ENCODE measurements at places on chromosomes 3 and 15.

GRCh38 chr3:50203809-50204803, 965 bp upstream of the SLC38A3 start:
- no peak for DNase-seq

GRCh38 chr3:42526616-42527367, 24.3 kb downstream of the VIPR1 start:
- DNase-seq: no peak

GRCh38 chr15:31268911-31269784, 57.5 kb upstream of the KLF13 start:
- DNase-seq: no peak

DNA sequence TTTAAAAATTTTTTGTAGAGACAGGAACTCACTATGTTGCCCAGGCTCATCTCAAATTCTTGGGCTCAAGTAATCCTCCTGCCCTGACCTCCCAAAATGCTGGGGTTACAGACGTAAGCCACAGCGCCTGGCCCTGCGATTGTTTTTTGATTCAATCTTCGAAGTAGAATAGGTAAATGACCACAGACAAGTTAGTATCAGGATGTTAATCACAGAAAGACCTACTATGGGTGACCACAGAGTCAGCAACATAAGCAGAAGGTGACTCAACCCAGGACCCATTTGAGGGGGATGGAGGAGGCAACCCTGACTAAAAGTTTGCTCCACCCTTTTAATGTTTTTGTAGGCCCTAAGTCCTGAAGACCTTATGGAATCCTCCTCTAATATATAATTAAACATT, 10.0 kb upstream of the USP3 start:
- DNase-seq: no peak

DNA sequence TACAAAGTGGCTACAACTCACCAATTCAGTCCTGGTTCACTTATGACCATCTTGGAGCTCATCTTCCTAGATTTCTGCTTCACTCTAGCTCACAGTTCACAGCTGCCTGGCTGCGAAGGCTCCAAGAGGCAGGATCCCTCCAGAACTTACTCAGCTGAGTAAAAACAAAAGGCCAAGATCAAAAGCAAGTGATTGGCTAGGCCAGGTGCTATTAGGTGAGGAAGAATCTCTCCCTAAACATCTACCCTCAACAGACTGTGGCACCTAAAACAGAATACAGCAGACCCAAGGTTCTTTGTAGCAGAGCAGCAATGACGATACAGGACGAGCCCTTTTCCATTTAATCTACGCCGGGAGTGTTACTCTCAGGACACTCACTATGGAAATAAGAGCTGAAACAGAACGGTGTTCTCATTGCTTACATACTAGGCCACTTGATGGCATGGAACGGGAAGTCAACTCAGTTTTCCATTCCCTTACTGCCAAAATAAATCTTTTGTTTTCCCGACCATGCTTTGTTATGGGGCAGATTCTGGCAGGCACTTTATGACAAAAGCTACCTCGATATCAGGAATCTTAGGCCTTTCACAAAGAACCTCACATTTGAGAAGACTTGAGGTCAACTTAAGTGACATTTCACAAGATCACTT, 901 bp downstream of the ICE2 start:
- DNase-seq: peak; percentile 36

GRCh38 chr3:179738998-179739397, 86.2 kb downstream of the USP13 start:
- no peak for DNase-seq

GRCh38 chr15:89198934-89199333, 22.4 kb downstream of the RLBP1 start:
- DNase-seq: no peak

GRCh38 chr15:64809649-64810496, 15.6 kb downstream of the PIF1 start:
- peak; percentile 59 for DNase-seq

GRCh38 chr3:149215515-149215914, 6.1 kb downstream of the CP start:
- DNase-seq: no peak

DNA sequence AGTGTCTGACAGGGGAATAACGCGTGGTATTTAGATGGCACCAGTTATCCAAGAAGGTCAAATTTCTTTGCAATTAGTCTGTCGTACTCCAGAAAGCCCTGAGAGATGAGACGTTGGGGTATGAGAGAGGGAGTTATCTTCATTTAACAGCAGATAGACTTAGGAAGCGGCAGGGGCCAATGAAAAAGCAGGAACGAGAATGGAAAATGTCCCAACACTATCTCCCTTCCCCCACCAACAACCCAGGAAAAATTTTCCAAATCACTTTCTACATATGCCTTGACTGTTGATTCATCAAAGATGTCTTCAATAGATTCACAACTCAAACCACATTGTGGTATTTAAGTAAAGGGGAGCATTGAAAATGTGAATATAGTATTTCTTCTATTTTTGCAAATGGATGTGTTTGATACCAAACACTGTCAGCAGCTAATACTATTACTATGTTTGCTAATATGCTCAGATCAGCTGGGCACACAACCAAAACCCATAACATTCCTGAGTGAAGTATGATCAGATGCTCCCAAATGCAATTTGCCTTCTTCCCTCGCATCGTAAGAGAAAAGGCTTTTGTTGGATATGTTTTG, 13.3 kb upstream of the GREM1 start:
- no peak for DNase-seq

- no peak for DNase-seq
Observed at GRCh38 chr3:100503448-100503847, 11.0 kb downstream of the TMEM45A start.

DNA sequence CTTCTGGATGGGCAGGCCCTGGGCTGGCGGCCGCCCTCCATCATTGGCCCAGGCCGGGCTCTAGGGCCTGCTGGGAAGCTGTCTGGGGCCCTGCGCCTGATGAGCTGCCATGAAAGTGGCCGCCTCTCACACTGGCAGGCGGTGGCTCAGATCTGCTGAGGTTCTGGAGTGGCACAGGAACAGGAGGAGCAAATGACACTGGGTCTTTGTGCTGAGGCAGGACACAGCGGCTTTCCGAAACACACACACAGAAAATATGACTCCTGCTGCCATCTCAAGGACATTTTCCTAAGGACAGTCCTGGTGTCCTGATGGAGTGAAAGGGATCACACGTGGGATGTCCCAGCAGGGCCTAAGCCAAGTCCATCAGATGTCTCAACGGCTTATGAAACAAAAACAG, 103.5 kb downstream of the NUP210 start:
- no peak for DNase-seq

DNA sequence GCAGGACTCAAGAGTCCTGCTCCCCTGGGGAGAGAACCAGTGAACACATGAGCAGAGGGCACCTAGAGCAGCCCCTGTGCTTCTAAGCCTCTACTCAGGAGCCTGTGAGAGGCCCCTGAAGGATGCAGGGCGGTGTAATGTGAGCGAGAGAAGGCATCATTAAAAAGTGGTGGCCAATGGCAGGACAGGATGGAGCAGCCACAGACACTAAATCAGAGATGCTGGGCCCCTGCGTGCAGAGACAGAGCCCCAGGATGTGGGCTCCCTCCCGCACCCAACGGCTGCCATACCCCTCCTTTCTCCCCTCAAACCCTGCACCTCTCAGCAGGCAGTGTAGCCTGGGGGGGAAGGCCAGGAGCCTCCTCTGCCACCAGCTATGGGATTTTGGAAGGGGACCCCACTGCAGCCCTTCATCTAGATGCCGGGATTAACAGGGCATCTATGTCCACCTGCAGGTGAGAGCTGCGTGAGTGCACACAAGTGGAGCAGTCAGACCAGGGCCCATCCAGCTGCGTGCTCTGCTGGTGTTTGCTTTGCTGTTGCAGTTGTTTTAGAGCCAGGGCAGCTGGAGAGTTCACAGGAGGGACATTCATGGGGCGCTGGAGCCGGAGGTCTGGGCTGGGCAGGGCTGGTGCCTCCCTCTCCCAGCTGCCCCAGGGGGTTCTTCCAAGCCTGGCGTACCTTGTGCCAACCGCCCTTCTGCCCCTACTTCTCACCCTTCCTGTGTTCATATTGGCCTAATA, 5.1 kb upstream of the IQSEC1 start:
- DNase-seq: no peak

DNA sequence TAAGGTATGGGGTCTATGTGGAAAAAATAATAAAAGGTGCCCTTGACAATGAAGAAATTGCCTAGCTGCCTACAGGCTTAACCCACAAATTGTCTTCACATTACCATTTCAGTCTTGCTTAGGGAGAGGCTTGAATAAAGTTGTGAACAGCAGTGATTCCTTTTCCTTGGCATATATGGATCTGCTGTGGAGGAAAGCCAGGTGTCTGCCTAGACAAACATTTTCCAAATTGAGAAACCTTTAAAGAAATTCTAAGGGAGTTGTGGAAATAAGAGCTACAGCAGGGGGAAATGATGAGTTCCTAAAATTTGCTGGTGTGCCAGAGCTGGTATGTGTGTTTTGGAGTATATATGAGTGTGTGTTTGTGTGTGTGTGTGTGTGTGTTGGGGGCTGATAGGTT, 452.1 kb downstream of the NTRK3 start:
- no peak for DNase-seq

- DNase-seq: no peak
Observed at GRCh38 chr15:42233107-42233506, 25.0 kb upstream of the VPS39 start.

- no peak for DNase-seq
Observed at GRCh38 chr3:129252748-129253147, 3.3 kb downstream of the COPG1 start.

DNA sequence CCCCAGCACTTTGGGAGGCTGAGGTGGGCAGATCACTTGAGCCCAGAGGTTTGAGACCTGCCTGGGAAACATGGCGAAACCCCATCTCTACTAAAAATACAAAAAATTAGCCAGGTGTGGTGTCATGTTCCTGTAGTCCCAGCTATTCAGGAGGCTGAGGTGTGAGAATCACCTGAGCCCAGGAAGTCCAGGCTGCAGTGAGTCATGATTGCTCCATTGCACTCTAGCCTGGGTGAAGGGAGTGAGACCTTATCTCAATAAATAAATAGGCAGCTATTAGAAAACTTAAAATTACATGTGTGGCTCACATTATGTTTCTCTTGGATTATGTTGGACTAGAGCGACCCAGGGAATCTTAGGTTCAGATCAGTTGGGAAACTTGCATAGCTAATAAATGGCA, 69.7 kb downstream of the RPLP1 start:
- DNase-seq: no peak

DNA sequence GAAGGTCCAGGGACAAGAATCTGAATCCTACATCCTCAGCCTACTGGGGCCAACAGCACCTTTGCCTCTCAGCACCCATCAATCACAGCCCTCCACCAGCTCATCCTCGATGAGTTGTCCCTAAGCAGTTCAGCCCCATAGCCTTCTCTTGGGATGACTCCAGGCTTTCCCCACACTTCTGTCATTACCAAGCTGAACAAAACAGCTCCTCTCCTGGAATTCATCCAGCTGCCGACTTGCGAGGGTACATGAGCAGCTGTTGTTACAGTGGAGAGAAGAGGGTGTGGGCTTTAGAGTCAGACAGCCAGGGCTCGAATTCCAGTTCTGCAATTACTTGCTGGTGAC, 69.0 kb upstream of the THBS1 start:
- no peak for DNase-seq

DNA sequence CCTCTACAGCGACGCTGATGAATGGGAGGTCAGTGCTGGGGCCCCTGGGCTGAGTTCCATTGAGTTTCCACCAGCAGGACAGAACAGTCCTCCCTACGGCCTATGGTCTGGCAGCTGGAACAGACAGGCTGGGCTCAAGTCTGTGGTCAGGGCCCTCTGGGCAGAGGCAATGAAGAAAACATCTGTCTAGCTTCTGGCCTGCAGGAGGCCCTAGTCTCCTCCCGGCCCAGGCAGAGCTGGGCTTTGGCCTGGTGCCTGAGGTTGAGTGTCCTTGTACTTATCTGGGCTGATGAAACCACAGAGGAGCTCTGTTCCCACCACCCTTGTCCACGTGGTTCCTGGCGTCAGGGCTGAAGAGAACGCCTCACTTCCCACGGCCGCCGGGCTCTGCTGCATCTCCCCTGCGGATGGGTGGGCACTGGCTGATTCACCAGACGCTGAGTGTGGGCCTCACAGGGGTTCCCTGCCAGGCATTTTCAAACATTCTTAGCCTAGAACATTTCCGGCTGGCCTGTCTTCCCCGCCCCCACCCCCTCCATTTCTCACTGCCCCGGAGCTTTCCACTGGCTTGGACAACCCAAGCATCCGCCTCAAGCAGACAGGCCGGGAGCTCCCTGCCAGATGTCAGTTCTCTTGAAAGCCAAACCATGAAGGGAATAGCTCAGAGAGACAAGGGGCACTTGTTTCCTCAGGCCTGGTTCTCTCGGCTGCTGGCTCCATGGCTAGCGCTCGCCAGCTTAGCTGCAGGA, 20.3 kb downstream of the PPCDC start:
- DNase-seq: peak; percentile 86

GRCh38 chr3:112390783-112391641, 58.1 kb downstream of the CD200 start:
- no peak for DNase-seq

GRCh38 chr3:67031986-67032385, 33.9 kb downstream of the KBTBD8 start:
- DNase-seq: no peak

GRCh38 chr15:93980261-93980911, 251.0 kb upstream of the MCTP2 start:
- no peak for DNase-seq

DNA sequence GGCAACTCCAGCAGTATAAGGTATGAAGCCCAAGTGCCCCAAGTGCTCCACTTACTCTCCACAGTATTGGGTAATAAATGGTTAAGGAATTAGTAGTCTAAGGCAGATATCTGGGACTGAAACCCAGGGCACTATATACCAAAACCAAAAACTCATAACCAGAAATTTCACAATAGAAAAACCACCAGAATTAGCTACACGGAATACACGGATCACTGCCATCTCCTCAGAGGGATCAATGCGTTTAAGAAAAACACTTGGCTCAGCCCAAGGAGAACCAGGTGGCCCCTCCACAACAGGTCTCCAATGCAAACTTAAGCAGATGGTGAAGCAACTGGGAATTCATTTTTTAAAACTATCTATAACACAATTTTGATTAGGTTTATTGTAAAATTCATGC, 83.6 kb downstream of the FAIM start:
- DNase-seq: no peak

DNA sequence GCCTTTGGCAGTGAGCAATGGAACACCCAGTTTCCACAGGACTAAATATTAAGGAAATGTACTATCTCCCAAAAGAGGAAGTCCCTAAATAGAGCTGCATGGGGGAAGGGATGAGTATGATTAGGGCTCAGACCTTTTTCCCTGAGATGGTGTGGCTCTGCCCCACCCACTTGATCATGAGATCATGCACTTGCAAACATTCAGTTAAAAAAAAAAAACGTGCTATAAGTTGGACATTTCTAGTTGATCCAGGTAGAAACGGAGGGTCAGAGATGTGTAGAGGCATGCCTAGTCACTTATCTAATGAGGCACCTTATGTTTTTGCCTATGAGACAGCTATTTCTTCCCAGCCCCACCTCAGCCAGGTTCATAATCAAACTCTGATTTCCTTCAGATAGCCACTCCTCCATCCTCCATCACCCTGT, 24.5 kb upstream of the SSR3 start:
- DNase-seq: no peak

All from MM.1S (cell line).